Heart left ventricle (tissue), 16 donors: ENCODE measurements at places on chromosomes 1 and 21. TPM values are rescaled to one million over a fixed set of nuclear protein-coding genes. Genes with fewer than 3 reads are reported as not detected.

- no peaks in the 10 kb centered on the region for H3K27me3 ChIP-seq
- no peak for DNase-seq
- no peaks in the 10 kb centered on the region for H3K36me3 ChIP-seq
- H3K4me3 ChIP-seq: no peak overlapping the region
Observed at GRCh38 chr1:42138586-42138985, 14.6 kb upstream of the GUCA2B start.

DNA sequence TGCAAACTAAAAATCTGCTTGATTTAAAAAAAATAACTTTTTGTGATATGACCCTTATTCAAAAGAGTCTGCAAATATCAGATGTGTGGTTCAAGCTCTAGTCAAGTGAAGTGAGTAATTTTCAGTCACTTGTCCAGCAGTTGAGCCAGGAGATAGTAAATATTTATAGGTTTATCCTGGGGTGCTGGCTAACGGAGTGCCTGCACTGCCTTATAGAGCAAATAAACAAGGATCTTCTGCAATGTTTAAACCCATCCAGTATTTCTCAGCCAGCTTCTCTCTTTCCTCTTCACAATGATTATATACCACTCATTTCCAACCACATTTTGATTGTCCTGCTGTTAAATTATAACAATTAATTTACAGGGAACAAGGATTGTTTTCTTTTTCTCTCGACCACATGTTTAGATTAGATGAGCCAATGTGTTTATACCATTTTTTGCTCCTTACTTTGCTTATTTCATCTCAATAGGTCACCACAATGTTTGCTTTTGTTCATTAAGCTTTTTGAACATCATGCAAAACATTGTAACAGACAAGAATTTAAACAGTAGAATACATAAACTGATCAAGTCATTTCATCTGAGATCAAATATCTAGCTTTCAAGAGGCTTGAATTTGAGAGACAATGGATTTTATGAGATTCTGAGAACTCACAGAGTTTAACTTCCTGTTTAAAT lies 60.3 kb upstream of the GREM2 start:
- H3K4me1 ChIP-seq: no peaks in the 10 kb centered on the region
- no peaks in the 10 kb centered on the region for H3K36me3 ChIP-seq
- no peak overlapping the region for H3K27ac ChIP-seq
- no peaks in the 10 kb centered on the region for H3K27me3 ChIP-seq
- DNase-seq: no peak

FCER1G gene
- total RNA-seq: 50.1 TPM

- H3K27ac ChIP-seq: peak overlapping the region; percentile 88
- no peak for DNase-seq
- H3K4me1 ChIP-seq: peaks cover 44% of the 10 kb centered on the region
- H3K4me3 ChIP-seq: no peak overlapping the region
- H3K27me3 ChIP-seq: no peaks in the 10 kb centered on the region
Observed at GRCh38 chr1:24696041-24696755, 49.0 kb upstream of the CLIC4 start.

DNA sequence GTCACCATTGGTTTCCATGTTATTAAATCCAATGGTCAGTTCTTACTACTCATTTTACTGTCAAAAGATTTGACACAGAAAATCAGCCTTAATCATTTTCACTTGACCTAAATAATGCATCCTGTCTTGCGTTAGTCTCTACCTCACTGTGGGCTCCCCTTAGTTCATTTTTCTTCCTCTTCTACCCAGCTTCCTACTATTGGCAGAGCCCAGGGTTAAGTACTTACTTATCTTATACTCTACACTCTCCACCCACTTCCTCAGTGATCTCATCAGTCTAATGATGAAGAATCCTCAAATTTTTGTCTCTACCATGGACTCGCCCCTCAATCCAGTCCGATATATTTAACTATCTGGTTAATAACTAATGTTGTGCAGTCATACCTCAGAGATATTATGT lies 735.9 kb downstream of the KCNT2 start:
- H3K27me3 ChIP-seq: no peaks in the 10 kb centered on the region
- H3K27ac ChIP-seq: no peak overlapping the region
- DNase-seq: no peak
- no peaks in the 10 kb centered on the region for H3K36me3 ChIP-seq
- H3K4me3 ChIP-seq: no peak overlapping the region

PDZK1 gene
- total RNA-seq: not detected

CTSS gene
- total RNA-seq: 306 TPM

DNA sequence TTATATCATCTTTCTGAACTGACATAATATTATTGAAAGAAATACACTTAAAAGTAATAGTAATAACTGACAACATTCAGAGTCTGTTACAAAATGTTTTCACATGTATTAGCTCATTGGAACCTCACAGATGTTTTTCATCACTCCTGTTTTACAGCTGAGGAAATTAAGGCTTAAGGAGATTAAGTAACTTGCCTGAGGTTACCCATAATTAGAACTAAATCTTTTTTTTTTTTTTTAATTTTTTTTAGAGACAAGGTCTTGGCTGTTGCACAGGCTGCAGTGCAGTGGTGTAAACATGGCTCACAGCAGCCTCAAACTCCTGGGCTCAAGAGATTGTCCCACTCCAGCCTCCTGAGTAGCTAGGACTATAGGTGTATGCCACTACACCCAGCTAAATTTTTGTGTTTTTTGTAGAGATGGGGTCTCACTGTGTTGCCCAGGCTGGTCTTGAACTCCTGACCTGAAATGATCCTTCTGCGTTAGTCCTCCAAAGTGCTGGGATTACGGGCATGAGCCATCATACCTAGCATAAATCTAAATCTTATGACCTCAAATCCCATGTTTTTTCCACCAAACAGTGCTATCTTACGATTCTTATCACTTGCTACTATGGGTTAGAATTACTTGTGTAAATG lies 64.7 kb upstream of the MACF1 start:
- H3K4me3 ChIP-seq: no peak overlapping the region
- DNase-seq: no peak
- H3K27me3 ChIP-seq: no peaks in the 10 kb centered on the region
- H3K27ac ChIP-seq: no peak overlapping the region

- peaks cover 3% of the 10 kb centered on the region for H3K36me3 ChIP-seq
Observed at GRCh38 chr1:93221913-93222312, 41.4 kb downstream of the CCDC18 start.

DNA sequence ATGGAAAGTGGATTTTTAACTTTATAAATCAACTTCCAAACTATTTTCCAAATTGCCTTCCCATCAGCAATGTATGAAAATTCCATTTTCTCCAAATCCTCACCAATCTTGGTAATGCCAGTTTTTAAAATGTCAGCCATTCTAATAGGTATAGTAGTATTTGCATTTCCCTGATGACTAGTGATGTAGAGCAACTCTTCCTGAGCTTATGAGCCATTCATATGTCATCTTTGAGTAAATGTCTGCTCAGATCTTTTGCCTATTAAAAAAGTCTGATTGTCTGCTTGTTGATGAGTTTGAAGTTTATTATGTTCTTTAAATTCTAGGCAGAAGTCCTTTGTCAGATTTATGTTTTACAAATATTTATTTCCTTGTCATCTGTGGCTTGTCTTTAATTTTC lies 54.7 kb downstream of the KDM1A start:
- H3K36me3 ChIP-seq: peaks cover 89% of the 10 kb centered on the region
- H3K27me3 ChIP-seq: no peaks in the 10 kb centered on the region
- H3K27ac ChIP-seq: no peak overlapping the region
- no peak overlapping the region for H3K4me3 ChIP-seq
- no peak for DNase-seq
- no peaks in the 10 kb centered on the region for H3K4me1 ChIP-seq

CAPN8 gene
- not detected for total RNA-seq

- H3K4me1 ChIP-seq: no peaks in the 10 kb centered on the region
- no peaks in the 10 kb centered on the region for H3K27me3 ChIP-seq
- no peak overlapping the region for H3K4me3 ChIP-seq
- peak; percentile 47 for DNase-seq
Observed at GRCh38 chr21:35102488-35103371, 53.6 kb upstream of the RUNX1 start.

GRCh38 chr1:58813361-58813760 lies 29.5 kb upstream of the JUN start:
- DNase-seq: no peak
- H3K27me3 ChIP-seq: no peaks in the 10 kb centered on the region
- no peak overlapping the region for H3K4me3 ChIP-seq
- no peak overlapping the region for H3K27ac ChIP-seq
- no peaks in the 10 kb centered on the region for H3K36me3 ChIP-seq
- H3K4me1 ChIP-seq: peaks cover 24% of the 10 kb centered on the region

DNA sequence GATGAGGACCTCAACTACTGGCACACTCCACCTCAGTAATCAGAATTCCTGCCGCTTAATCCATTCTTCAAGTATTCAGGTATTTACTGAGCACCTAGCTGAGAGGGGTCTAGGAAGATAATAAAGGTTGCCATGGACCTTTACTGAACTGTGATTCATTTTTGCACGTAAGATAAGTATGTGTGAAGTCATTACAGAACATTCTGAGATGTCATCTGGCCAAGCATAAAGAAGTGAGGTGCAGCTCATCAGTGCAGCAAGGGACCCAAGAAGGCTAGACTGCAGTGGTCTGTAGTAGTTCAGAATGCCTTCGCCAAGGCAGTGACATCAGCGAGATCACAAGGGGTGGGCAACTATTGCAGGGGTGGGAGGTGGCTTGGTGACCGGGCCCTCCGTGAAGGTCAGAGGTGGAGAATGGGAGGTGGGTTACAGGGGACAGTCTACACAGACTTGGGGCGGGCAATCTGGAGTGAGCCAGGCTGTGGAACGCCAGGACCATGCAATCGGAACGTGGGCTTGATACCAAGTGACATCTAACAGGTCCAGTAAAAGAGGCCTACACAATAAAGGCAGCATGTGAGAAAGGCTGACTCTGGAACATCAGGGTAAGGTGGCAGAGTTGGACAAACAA lies 107.4 kb downstream of the SLC45A1 start:
- no peak for DNase-seq
- H3K4me3 ChIP-seq: no peak overlapping the region
- H3K4me1 ChIP-seq: peaks cover 4% of the 10 kb centered on the region
- no peaks in the 10 kb centered on the region for H3K27me3 ChIP-seq
- H3K27ac ChIP-seq: peak overlapping the region; percentile 94

GRCh38 chr1:149987297-149987595 lies 23.3 kb downstream of the OTUD7B start:
- H3K4me1 ChIP-seq: peaks cover 24% of the 10 kb centered on the region
- no peaks in the 10 kb centered on the region for H3K36me3 ChIP-seq
- no peak for DNase-seq
- no peak overlapping the region for H3K4me3 ChIP-seq
- H3K27ac ChIP-seq: no peak overlapping the region
- H3K27me3 ChIP-seq: peaks cover 52% of the 10 kb centered on the region

GRCh38 chr21:16978309-16978895 lies 534.4 kb upstream of the CXADR start:
- DNase-seq: no peak
- no peak overlapping the region for H3K4me3 ChIP-seq
- H3K27ac ChIP-seq: no peak overlapping the region
- H3K4me1 ChIP-seq: no peaks in the 10 kb centered on the region
- no peaks in the 10 kb centered on the region for H3K36me3 ChIP-seq

TNFRSF14 gene
- 11.6 TPM for total RNA-seq

FNBP1L gene
- total RNA-seq: 21.6 TPM

GRCh38 chr1:15364740-15365139 lies 44.9 kb upstream of the EFHD2 start:
- H3K27ac ChIP-seq: no peak overlapping the region
- H3K4me1 ChIP-seq: no peaks in the 10 kb centered on the region
- H3K27me3 ChIP-seq: no peaks in the 10 kb centered on the region
- no peak overlapping the region for H3K4me3 ChIP-seq

GRCh38 chr1:212979340-212980122 lies 29.2 kb downstream of the VASH2 start:
- peaks cover 37% of the 10 kb centered on the region for H3K4me1 ChIP-seq
- no peak overlapping the region for H3K4me3 ChIP-seq
- no peaks in the 10 kb centered on the region for H3K36me3 ChIP-seq
- DNase-seq: no peak
- no peak overlapping the region for H3K27ac ChIP-seq

ERICH3 gene
- not detected for total RNA-seq

OR2L2 gene
- total RNA-seq: not detected

FAM3B gene
- not detected for total RNA-seq

DNA sequence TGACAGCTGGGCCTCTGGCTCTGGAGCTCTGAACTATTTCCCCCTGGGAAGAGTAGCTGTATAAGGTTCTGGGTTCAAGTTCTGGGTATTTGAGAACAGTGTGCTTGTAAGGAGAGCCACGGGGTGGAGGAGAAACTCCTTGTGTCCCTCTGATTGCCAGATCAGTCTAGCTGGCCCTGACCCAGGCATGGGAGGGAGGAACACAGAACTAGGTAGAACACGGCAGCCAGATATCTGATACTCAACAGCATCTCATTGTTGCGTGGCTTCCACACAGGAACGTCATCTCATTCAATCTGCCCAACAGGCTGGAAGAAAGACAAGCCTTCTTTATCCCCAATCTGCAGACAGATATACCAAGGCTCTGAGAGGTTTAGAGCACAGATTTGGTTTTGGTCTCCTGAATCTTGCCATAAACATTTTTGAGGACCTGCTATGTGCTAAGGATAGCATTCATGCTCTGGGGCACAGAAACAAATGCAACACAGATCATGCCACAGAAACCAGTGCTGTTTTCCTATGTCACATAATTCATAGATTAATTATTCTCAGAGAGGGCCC lies 83.8 kb downstream of the PLXNA2 start:
- peaks cover 48% of the 10 kb centered on the region for H3K4me1 ChIP-seq
- no peak for DNase-seq
- no peaks in the 10 kb centered on the region for H3K27me3 ChIP-seq
- H3K4me3 ChIP-seq: no peak overlapping the region
- no peaks in the 10 kb centered on the region for H3K36me3 ChIP-seq

- H3K36me3 ChIP-seq: no peaks in the 10 kb centered on the region
- H3K27me3 ChIP-seq: no peaks in the 10 kb centered on the region
- H3K4me3 ChIP-seq: no peak overlapping the region
- no peak overlapping the region for H3K27ac ChIP-seq
Observed at GRCh38 chr1:43477716-43478115, 24.0 kb upstream of the HYI start.
